ENCODE measurements at places on chromosomes 2 and 18.

DNA sequence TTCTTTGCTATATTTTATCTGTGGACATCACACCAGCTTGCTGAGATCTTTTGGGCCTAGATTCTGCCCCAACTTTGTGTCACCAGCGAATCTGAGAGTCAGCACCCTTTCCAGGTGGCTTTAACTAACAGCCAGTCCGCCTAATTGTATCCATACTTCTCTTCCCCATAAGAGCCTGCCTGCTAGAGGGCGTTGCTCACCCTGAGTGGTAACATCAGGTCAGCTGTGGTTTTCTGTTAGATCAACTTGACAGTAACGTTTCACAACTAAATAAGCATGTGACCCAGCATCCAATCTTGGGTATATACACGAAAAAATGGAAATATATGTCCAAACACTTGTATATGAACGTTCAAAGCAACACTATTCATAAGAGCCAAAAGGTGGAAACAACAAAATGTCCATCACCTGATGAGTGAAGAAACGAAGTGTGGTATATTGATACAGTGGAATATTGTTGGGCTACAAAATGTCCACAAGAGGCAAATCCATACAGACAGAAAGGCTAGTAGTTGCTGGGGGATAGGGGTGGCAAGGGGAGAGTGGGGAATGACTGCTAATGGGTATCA is 24.9 kb downstream of the EFHD1 start:
- no peak for DNase-seq

- DNase-seq, result no peak
These were observed 48.7 kb downstream of the PKP4 start for GRCh38 chr2:158505448-158505934.

DNA sequence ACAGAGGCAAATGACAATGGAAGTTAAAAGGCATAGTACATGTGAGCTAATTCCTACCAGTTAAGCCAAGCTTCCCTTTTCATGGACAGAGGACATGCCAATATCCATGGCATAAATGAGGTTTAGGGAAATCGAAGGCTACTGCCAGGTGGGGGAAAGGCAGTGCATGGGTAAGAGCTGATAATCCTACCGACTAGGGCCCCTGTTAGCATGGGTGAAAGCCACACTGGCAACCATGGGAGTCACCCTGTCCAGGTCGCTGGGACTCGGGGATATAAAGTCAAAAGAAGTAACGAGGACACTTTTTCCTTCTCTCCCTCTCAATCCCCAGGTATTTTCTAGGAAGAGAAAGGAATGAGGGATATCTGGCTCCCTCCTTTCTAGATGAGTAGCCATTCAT is 83.7 kb upstream of the CDH19 start:
- DNase-seq, result no peak

DNA sequence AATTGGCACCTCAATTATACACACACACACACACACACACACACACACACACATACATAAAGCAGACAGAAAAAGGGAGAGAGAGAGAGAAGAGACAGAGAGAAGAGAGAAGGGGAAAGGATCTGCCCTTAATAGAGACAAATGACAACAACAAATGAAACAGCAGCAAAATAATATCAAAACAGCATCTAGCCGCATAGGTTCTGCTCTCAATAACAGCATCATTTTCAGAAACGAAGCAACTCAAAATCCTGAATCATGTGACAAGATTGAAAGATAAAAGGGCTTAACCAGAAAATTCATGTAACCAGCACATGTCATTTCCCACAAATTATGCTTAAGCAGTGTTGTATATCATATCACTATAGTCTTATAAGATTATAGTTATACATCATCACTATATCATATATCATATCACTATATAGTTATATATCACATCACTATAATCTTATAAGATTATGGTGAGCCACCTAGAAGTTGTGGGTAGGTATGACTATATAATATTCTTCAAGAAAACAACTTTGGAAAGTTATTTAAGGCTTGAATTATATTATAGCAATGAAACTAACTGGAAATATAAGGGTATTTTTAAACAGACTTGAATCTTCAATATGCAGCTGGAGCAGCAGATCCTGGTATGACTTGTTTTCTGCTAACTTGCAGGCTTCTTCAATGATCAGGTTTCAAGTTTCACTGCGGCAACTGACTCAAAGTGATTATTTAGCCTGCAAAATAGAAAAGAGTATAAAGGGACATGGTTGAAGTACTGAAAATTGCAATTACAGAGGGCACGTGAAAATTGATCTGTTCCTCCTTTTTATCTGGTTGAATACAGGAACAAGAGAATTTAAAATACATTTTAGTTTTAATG is 16.1 kb upstream of the VPS54 start:
- DNase-seq, result no peak

DNA sequence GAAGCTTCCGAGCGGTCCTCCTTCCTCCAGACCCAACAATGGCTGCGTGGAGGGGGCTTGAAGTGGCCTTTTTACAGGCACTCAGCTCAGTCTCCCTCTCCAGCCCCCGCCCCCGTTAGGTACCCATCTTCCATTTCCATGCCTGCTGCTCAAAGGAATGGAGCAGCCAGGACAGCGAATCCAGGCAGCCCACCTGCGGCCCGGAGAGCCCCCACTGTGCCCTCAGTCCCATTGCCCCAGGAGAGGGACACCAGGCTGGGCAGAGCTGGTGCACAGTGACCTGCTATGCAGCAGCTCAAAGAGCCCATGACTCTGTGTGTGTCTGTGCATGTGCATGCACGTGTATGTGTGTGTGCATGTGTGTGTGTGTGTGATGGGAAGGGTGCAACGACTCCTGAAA is 10.6 kb upstream of the POMC start:
- DNase-seq, result no peak

DNA sequence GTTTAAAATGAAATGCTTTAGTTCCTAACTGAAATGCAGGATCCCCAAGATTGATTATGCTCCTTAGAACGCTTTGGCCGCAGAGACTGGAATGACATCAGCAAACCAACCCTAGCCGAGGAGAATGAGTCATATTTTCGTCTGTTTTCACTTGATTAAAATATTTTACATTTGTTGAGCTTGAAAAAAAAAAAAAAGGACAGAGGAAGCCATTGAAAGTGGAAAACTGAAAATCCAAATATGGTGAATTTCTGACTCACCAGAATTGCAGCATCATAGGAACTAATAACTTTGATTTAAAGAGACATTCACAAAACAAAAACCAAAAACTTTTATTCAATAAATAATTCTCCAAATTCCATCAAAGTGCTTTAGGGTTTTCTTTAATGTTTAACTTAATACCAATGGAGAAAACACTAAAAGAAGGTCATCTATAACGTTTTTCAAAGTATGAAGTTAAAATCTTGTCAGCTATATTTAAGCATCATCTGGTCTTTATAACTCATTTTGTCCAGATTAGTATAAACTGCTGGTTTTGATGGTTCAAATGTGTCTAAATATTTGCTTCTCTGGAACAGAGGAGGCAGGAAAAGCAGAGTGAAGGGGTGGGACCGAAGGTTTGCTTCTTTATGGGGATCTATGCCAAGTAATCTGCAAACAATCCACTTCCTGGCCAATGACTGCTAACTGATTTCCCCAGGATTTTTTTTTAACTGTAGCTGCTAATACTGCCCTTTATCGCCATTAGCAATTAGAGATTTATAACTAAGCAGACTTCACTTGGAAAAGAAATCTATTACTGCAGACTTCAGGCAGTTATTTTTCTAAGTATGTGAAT is 30.9 kb upstream of the COL5A2 start:
- no peak for DNase-seq

DNA sequence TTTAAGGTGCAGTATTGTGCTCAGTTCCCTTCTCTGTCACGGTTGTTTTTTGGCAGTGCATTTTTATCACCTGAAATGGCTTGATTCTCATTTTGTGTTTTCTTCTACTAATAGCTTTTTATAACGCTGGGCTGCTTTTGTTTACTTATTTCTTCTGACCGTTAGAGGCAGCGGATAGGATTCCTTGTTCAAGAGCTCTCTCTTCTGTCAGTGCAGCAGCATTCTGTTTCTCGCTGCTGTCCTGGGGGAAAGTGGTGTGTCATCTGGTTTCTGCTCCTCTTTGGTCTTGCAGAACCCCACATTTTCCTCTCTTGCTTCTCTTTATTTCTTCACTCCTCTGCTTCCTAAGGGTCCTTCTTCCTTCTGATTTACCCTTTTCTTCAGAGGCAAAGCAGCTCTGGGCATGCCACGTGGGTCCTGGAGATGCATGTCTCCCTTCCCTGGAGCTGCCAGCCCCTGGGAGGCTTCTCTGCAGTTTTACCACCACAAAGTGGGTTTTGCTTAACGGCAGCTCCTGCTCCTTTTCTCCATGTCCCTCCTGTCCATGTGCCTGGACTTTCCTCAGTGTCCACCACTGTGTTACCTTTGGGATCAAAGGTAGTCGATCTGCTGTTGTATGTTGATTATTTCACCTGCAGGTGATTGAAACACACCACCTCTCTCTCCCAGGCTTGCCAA is 47.3 kb upstream of the SNTG2 start:
- DNase-seq, result no peak

- no peak for DNase-seq
These were observed 102.8 kb upstream of the BZW1 start for GRCh38 chr2:200708943-200709342.

DNA sequence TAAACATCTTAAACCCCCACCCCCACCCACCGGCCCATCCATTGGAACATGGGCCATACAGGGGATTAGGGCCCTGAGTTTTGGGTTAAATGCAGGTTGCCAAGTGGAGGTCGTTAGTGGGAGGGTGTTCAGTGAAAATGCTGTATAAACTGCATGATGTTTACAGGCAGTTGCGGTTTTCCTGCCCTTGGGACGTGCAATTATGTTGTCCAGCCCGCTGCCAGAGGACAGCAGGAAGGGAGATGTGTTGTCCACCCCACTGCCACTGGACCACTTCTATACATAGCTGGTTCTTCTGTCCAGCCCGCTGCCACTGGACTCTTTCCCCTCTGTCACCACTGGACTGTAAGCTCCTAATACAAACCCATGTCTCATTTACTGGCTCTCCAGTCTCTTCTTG is 2.7 kb upstream of the LAPTM4A start:
- DNase-seq, result no peak

GRCh38 chr2:19722531-19722971 is 179.2 kb downstream of the TTC32 start:
- DNase-seq, result no peak

GRCh38 chr18:23341383-23341782 is 111.7 kb upstream of the RIOK3 start:
- DNase-seq, result no peak

- DNase-seq, result no peak
These were observed 665 bp upstream of the CACNB4 start for GRCh38 chr2:152099367-152100050.

- DNase-seq, result no peak
These were observed 159.2 kb upstream of the ID2 start for GRCh38 chr2:8522687-8523086.

GRCh38 chr2:169131587-169132512 is 62.5 kb downstream of the DHRS9 start:
- DNase-seq, result no peak

- no peak for DNase-seq
These were observed 19.8 kb downstream of the GPC1 start for GRCh38 chr2:240455272-240455646.

DNA sequence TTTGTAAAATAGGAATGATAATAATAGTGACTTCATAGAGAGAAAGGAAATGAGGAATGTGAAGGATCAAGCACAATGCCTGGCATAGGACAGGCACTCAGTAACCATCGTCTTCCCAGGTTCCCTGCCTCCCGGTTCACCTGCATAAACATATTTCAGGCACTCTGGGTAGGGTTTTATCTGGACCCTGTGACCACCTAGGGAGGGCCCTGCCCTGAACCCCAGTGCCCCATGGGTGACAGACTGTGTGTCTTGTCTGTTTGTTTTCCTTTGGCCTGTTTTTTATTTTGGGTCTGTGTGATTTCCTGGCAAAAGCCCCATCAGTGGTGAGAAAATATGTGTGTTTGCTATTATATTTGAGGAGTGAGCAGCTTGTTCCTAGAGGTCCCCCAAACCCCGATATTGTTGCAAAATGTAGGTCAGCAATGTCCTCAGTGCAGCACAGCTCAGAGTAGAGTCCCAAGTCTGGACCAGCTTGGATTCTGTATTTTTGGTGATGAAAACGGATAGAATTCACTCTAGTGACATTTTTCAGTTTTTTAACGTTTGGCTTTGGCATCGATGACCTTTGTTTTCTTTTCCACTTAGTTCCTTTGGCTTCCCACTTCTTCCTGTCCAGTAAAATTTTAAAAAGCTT is 9.6 kb upstream of the NT5C1B start:
- DNase-seq, result no peak

DNA sequence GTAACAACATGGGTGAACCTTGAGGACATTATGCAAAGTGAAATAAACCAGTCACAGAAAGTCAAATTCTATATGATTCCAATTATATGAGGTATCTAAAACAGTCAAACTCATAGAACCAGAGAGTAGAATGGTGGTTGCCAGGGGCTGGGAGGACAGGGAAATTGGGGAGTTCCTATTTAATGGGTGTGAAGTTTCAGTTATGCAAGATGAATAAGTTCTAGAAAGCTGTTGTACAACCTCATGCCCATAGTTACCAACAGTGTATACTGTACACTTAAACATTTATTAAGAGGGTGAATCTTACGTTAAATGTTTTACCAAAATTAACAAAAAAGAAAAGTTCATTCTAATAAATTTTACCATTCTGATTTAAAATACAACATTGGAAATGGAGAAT is 92.7 kb upstream of the WDSUB1 start:
- no peak for DNase-seq

- no peak for DNase-seq
These were observed 61.5 kb upstream of the DOCK10 start for GRCh38 chr2:225103737-225104141.

DNA sequence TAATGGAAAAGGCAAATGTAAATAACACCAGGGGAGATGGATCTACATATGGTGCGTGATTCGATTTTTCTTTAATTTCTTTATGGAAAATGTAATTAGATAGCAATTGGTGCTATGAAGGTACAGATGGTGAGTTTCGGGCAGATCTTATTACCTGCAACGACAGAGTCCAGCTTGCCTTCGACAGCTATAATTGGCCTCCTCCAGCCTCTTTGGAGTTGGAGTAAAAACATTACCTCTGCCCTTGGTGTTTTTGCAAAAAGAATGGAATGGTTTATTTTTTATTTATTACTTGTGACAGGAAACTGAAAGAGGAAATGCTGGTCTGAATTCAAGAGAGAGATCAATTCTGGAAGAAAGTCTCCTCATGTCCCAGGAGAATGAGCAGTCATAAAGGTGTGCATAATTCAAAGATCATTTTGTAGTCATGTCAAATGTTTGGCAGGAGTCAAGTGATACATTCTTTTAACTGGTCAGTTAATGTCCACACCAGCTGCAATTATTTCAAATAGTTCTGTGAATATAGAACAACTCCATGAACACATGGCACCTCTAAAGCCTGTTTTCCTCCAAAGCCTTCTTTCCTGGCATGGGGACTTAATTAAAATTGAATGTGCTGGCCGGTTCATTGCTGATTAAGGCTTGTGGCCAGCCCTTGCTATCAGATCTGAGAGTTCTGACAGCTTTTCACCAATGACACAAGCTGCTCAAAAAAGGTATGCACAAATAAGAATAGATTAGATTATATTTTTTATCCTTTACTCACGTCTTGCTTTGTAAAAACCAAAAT is 46.9 kb upstream of the KCNH7 start:
- DNase-seq, result no peak
